ENCODE measurements at places on chromosomes 12 and 14.

- no peak for DNase-seq
These were observed 8.0 kb upstream of the CERS5 start for GRCh38 chr12:50174971-50175715.

- DNase-seq: no peak
These were observed 199.5 kb upstream of the PLEKHG7 start for GRCh38 chr12:92503029-92503931.

DNA sequence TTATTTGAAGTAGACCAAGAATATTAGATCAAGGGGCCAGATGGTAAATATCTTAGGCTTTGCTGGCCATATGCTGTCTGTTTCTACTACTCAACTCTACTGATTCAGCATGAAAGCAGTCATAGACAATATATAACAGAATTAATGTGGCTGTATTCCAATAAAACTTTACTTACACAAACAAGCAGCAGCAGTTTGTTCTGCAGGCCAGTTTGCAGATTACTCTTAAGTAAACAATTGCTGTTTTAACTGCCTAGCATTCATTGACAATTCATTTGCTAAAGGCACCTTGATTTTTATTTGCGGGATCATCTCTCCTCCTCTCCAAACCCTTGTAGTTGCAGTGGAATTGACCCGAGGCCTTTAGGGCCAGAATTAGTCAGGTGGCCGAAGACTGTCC, 94.1 kb upstream of the GARIN6 start:
- no peak for DNase-seq

- no peak for DNase-seq
These were observed 1.2 kb downstream of the GSC start for GRCh38 chr14:94768521-94769390.

GRCh38 chr12:94603434-94604365, 46.7 kb downstream of the TMCC3 start:
- DNase-seq: no peak

DNA sequence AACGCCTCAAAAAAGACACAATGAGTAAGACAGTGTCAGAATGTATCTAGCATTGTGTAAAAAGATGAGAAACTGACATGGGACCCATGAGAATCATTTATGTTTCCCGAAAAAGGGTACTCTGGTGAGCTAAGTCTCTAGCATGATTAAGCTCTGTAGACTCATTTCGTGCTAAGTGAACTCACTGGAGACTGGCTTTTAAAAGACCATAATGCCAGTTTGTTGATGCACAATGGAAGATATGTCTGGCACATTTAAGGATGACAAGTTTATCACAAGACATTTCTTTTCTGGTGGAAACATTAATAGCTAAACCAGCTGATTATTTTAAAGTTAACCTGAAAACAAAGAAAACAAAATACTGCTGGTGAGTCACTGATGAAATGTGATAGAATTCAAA, 233.5 kb downstream of the SLC2A13 start:
- DNase-seq: no peak

- DNase-seq: no peak
These were observed 1319.1 kb downstream of the TMEM121 start for GRCh38 chr14:106845286-106846087.

DNA sequence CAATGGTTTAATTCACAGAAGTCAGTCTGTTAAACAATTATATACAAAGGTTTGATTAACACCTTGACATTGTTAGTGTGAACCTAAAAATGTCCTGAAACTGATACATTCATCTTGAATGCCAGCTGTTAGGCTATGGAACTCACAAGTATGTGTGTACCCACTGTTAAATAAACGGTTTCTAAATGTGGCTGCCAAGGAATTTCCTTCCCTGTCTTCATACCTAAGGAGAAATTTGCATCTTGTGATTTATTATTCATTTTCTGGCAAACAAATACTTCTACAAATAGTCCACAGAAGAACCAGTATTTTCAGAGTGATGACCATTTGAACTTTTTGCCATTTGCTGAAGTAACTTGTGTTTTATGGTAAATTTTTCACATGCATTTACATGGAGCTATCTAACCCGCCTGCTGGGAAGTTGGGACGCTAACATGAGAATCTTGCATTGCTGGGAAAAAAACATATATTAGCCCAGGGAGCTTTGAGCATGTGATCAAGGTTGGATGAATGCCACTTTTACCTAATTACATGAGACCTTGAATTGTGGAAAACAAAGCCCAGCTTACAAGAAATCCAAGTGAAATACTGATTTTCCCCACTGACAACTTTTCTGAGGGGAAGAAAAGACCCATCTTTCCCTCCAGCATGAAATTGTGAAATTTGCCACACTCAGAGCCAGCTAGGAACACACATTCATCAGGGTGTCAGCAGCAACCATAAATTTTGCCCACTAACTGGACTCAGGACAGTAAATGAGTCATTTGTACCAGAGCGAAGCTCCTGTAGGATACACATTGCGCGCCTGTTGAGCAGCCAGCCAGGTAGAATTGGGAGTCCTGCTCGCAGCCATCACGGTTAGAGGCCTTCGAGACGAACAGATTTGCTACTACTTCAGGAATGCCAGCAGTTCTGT, 118.0 kb downstream of the KICS2 start:
- no peak for DNase-seq

DNA sequence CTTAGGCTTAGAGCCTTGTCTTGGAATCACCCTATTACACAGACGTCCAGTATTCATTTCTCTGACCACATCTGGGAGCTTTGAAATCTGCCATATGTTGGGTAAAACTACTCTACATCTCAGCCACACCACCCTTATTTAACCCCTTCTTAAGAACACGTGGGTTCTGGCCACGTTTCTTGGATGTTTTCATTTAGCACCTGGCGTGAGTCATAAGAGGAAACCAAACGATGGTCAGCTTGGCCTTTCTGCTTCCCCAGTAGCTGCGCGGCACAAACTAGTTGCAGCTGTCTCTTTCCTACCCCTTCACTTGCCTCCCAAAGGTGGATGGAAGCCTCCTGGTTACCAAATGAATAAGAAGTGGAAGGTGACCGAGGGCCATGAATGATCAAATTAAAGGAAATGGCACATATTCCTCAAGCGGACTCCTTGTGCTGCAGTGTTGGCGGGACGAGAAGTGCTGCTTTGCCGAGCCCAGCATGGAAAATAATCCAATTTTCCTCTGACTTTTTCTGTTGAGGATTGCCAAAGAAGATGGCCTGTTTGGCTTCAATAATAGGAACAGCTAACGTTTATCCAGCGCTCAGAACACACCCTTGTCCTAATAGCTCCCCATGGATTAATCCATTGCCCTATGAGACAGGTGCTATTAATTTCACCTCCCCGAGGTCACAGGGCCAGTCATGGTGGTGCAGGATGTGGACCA, 154.1 kb downstream of the ZNF664 start:
- no peak for DNase-seq

GRCh38 chr12:72267974-72268373, 4.2 kb upstream of the TRHDE start:
- no peak for DNase-seq

Measured in caudate nucleus (tissue), 63 donors.